Stimulated activated CD8-positive, alpha-beta memory T cell treated with anti-CD3 and anti-CD28 coated beads, Interleukin-4, amount 100 ng/mL, for 1 hour (primary cell): ENCODE measurements at places on chromosomes 6 and 20.

GRCh38 chr6:160135907-160136655, 14.5 kb downstream of the SLC22A1 start:
- DNase-seq = no peak

- DNase-seq = no peak
Measured at GRCh38 chr20:1934156-1934555, 38.9 kb downstream of the SIRPA start.

DNA sequence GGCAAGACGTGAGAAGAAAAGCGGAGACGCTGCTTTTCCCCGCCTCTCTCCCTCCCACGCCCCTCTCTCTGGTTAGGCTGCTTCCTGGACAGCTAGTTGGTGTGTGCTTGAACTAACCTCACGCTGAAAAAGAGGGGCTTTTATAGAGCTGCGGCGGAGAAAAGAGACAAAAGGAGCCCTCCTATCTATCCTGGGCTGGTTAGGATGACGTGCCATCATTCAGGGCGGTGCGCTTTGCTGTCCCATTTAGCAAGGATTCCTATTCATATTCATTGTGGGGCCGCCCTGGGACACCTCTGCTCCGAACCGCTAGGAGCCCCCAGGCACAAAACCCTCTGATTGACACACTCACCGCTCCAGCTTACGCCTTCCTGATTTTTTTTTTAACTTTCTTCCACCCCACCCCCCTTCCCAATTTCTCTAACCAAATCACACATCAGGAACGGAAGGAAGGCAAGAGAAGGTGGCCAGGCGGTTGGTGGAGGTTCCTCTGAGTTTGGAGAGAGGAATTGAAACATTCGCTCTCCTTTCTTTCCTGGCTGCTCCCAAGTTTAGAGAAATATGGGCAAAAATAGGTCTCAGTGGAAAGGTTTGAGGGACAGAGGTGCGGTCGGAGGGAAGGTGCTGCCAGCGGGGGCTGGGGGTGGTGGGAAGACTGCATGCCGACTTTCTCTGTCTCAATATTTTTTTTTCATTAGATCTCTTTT, at the start of gene OLIG3:
Gene OLIG3, minus strand, starts transcription at position 114 of the 707 bp plus-strand sequence. CDS start 224 bp downstream, outside the sequence.
- no peak for DNase-seq

- no peak for DNase-seq
Measured at GRCh38 chr6:166203641-166204222, 36.1 kb upstream of the TBXT start.

DNA sequence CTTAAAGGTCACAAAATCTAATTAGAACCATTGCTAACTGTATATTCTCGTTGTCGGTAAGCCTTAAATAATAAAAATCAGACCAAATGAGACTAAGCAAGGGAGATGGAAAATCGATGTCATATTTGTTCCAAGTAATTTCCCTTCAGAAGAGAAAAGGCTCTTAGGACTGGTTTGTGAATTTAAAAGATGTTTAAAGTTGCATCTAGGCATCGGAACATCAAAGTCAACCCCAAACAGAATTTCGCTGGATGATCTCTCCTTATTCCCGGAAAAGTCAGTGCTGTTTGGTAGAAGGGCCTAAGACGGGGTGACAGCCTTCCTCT, 63.8 kb downstream of the NPEPL1 start:
- no peak for DNase-seq

- no peak for DNase-seq
Measured at GRCh38 chr6:129605967-129606366, 104.0 kb downstream of the ARHGAP18 start.

GRCh38 chr6:31193206-31193605, 22.7 kb upstream of the POU5F1 start:
- no peak for DNase-seq

DNA sequence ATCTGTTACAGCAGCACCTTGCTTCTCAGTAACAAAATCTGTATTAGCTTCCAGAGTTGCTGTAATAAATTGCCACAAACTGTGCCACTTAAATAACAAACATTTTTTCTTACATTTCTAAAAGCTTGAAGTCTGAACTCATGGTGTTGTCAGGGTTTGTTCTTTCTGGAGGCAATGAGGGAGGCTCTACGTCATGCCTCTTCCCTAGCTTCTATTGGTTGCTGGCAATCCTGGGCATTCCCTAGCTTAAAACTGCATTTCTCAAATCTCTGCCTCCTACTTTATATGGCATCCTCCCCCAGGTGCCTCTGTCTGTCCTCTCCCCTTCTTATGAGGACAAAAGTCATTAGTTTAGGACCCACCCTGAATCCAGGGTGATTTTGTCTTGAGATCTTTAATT, 41.6 kb upstream of the TMEM244 start:
- DNase-seq = no peak

DNA sequence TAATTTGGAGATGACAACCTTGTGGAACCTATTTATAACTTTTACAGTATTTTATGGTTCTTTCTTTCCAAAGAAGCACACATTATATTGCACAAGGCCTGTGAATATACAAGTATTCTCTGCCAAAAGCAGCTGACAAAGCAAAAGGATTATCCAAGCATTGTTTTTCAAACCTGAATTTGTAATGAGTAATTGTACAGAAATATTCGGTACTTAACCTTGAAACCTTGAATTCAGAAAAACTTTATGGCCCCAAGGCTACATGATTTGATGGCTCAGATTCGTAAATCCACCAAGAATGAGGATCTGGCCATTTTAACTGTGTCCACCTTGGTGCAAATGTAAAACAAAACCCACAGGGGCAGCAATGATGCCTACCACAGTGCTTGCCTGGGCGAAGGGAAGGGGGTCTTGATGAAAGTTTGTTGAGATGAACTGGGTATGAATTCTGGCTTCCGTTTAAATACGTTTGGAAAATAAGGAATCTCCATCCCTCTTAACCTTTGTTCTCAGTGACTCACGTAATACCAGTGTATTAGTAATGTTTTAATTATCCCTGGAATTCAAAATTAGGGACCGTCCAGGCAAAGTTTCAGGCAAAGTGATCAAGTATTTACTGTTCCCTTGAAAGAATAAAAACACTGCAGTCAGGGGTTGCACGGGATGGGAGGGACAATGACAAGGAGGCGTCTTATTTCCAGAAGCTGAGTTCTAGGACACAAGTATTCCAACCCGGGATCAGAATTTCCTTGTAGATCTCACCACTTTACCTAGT, 2.7 kb upstream of the RBM24 start:
- DNase-seq = no peak

GRCh38 chr6:37168811-37169495, 999 bp upstream of the PIM1 start:
- no peak for DNase-seq

DNA sequence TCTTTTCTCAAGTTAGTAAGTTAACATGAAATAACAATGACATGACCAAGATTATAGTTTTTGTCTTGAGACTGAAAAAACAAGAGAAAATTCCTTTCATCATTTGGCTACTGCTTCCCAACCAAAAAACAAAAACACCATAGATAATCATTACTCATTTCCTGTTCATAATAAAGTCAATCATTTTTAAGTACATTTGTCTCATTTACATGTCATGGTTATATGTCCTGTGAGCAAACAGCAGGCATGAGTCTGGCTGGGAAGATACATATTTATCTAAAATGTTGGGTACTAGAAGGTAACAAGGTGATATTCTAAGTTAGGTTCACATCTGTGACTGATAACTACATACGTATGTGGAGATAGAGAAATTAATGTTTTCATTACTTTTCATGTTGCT, 180.5 kb downstream of the ISM1 start:
- DNase-seq = no peak

DNA sequence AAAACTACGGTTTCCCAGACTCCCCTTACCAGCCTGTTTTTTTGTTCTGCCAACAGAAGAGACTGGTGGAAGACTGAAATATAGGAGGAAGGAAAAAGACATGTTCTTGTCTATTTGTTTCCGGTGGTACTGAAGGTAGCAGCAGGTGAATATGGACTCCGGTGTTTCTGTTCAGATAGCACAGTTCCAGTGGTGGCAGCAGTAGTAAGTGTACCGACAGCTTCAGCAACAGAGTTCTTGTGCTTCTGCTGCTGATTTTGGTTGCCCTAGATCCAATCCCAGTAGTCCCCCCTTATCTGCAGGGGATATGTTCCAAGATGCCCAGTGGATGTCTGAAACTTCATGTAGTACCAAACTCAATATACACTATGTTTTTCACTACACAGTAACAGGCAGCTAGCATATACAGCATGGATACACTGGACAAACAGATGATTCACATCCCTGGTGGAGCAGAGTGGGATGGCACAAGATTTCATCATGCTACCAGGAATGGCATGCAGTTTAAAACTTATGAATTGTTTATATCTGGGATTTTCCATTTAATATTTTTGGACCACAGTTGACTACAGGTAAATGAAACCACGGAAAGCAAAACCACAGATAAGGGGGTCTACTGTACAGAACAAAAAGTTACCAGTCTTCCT, 301.8 kb downstream of the BTBD9 start:
- DNase-seq = no peak

- no peak for DNase-seq
Measured at GRCh38 chr6:12174878-12175277, 115.3 kb upstream of the EDN1 start.

- no peak for DNase-seq
Measured at GRCh38 chr6:106642476-106642875, 13.1 kb downstream of the QRSL1 start.

DNA sequence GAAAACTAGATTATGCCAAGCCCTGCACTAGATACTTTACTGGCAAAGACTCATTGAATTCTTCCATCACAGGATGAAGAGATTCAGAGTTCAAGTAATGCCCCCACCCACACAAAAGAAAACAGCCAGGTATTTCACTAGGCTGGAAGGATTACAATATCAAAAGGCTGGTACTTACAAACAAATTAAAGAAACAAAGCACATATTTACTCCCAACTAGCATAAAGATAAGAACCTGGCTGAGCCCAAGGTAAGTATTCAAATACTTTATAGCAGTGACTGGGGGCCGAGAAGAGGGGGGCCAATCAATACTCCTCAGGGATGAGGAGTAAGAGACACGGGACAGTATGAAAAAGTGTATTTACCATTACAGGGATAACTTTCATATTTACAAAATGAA, 3.7 kb downstream of the ACOT8 start:
- no peak for DNase-seq

GRCh38 chr6:19836799-19837510, at the start of gene ID4:
Gene ID4 (plus strand): TSS chr6:19837370. CDS start chr6:19837755, 385 bp downstream.
- DNase-seq = no peak

- DNase-seq = no peak
Measured at GRCh38 chr6:148822819-148823218, 76.0 kb downstream of the UST start.

- no peak for DNase-seq
Measured at GRCh38 chr6:21654361-21654760, 60.8 kb downstream of the SOX4 start.

DNA sequence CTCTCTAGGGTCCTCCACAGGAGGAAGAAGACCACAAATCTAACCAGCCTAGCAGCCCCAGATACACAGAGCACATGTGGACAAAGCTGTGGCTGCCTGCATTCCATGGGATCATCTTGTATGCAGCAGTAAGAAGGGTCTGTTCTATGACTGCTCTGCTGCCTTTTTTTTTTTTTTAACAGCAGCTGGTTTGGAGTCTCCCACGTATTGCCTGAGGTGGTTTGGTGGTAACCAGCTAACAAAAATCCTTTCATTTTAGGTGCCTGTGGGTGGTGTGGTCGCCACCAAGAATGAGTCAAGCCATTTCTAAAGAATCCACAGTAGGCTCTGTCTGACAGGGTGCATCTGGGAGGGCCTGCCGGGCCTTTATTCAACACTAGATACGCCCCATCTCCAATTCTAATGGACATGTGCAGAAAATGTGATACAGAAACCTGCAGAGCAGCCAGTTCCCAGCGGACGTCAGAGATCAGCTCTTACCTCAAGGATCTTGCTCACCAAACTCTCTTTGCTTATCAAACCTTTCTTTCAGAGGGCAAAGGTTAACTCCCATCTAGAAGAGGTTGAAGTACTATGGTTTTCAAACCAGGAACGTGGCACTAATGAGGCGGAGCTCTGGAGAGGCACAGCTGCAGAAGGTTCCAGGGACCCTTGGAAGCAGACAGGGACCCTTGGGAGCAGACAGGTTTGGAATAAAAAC, 32.0 kb downstream of the GNAS-AS1 start:
- no peak for DNase-seq

DNA sequence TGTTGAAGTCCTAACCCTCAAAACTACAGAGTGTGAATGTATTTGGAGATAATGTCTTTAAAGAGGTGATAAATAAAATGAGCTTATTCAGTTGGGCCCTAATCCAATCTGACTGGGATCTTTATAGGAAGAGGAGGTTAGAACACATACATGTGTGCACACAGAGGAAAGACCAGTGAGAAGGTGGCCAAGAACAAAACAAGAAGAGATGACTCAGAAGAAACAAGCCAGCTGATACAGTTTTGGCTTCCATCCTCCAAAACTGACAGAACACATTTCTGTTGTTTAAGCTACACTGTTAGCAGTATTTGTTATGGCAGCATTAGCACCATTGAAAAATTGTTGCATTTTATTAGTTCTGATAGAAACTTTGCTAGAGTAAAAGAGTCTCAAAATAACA, 609.3 kb upstream of the IMPG1 start:
- DNase-seq = no peak

DNA sequence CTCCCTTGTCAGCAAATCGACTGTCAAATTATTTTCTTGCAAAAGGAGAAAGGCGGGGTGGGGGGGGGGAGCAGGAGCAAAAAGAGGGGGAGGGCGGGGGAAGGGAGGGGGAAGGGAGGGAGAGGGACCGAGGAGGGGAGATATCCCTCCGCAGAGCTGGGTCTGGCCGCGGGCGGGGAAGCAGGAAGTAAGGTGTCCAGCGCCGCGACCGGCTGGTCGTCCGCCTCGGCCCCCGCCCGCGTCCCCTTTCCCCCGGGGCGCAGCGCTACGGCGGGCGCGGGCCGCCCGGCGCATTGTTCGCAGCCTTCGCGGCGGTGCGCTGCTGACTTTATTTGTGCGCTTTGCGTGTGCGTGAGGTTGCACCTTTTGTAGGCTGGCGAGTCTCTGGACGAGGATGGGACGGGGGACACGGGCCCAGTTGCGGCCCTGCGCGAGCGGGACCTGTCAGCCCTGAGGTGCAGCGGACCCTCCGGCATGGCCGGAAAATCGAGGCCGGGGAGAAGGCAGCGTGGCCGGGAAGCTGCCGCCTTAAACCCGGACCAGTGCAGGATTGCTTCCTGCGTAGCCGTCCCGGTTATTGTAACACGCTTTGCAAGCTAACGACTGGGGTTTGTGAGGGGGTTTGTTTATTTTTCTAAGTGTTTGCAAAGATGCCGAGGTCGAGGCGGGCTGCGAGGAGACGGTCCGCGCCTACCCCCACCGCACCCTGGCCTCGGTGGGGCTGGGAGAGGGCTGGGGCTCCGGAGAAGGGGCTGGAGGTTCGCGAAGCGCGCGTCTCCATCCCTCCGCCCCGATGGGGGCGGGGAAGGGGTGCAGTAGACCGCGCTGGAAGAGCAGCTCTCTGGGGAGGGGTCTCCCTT, 675 bp upstream of the TRERF1 start:
- no peak for DNase-seq

DNA sequence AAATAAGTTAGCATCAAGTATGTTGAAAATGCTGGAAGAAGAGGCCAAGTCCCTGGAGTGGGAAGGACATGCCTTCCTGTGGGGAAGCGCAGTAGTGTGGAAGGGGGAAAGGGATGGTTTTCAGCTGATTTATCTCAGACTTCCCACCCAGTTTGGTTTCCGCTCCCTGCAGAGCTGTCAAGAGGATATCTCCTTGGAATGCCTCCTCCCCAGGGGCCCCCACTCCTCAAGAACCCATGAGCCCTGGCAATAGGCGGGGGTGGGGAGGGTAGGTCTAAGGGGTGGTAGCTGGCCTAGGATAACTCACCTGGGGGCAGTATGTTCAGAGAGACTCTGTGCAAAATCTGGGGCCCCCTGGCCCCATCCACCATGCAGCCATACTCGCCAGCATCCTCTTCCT, 696 bp downstream of the TREML1 start:
- DNase-seq = no peak
